ENCODE measurements at places on chromosomes 11 and 22.
A peak's percentile ranks its signal among the peaks of the same experiment; 100 is the strongest.

GRCh38 chr11:74272276-74272675 lies 39.2 kb downstream of the P4HA3 start:
- no peak for DNase-seq

DNA sequence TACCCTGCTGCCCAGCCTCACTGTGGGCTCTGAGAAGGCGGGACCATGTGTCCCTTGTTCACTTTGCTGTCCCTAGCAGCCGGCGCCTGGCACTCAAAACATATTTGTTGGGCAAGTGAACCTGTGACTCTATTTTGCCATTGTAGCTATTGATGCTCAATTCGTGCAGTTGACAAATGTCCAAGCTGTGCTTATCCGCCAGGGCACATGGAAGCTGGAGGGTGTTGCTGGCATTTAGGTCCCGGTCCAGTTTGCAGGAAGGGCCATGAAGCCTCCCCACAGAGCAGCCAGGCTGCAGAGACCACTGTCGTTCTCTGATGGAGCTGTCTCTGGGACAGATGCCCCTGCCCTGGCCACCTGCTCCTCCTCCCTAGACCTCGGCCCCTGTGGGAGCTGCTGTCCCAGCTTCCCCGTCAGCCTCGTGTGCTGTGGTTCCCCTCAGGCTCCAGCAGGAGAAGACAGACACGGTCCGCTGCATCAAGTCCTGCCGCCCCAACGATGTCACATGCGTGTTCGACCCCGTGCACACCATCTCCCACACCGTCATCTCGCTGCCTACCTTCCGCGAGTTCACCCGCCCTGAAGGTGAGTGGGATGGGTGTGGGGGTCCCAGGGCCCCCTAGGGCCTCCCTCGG lies 71.5 kb downstream of the FBLN1 start:
- DNase-seq = no peak

GRCh38 chr22:23804781-23805291 lies 18.1 kb downstream of the SMARCB1 start:
- DNase-seq = no peak

- no peak for DNase-seq
Observed at GRCh38 chr11:36567694-36568093, at the start of gene RAG1. TSS of gene RAG1 (plus strand) at chr11:36568007. CDS start at chr11:36573305, 5,298 bp downstream.

DNA sequence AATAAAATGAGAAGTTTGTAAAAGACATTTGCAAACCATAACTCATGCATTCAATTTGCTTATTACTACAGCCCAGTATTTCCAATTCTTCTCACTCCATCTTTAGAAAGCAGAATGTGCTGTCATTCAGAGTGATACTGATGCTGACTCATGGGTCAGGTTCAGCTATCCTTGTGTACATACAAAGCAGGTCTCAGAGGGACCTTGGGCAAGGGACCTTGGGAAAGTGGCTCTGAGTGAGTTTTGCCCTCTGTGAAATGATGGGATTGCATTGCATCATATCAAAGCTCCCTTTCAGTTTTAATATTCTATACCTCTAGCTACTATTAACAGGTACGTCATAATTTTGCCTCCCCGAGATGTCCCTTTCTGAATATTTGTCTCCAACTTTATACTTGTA lies 848.7 kb downstream of the OPCML start:
- no peak for DNase-seq

GRCh38 chr11:12189543-12190235 lies 79.3 kb downstream of the MICAL2 start:
- peak; percentile 84 for DNase-seq

DNA sequence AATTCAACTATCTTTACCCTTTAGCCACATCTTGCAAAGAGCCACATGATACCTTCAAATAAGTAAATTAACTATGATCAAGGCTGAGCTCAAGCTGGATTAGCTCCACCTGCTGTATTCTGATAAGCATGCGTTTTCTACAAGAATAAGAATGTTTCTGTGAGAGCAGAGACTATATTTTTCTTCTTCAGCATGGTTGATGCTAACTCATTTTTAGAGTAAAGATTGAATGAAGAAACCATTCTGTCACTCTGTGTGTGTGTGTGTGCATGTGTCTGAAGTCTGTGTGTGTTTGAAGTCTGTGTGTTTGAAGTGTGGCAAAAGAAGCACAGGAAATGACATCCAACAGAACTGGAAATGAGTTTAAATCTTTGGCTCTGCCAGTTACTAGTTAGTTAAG lies 12.0 kb upstream of the LAYN start:
- DNase-seq = no peak

- no peak for DNase-seq
Observed at GRCh38 chr22:50489363-50490243, 2.9 kb downstream of the MIOX start.

- no peak for DNase-seq
Observed at GRCh38 chr11:11389238-11389637, 36.2 kb upstream of the CSNK2A3 start.

DNA sequence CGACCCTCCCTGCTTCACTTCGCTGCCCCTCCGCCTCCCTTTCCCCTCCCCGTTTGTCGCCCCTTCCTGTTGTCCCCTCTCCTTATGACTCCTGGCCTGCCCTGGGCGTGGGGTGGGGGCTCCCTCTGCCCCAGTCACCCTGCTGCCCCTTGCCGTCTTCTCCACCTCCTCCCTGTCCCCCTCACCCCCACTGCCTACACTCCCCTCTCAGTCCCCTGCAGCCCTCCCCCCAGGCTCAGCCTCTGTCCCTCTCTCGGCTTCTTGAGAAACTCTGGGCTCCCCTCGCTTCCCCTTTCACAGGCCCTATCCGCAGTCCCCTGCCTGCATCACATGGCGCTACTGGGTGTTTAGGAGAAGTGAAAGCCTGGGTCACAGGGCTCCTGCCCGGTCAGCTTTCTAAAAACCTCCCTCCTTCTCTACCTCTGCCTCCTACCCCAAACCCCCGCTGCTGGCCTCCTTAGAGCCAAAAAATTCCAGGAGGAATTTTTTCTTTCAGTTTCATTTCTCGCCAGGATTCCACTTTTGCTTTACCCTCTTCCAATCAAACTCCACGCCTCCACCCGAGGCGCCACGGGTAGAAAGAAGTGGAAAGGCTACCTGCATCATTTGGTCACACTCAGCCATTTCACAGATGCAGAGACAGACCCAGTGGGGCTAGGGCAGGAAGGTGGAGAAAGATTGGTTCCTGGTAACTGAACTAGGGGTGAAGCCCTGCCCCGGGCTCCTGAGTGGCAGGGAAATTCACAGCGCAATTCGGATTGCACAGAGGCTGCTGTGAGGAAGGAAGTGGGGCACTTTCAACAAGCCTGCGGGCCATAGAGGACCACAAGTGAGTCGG lies at the start of gene SLC15A3:
Gene SLC15A3 (minus strand): TSS at position 273 of the 838 bp plus-strand sequence. CDS start 625 bp downstream, outside the sequence.
- peak; percentile 63 for DNase-seq

DNA sequence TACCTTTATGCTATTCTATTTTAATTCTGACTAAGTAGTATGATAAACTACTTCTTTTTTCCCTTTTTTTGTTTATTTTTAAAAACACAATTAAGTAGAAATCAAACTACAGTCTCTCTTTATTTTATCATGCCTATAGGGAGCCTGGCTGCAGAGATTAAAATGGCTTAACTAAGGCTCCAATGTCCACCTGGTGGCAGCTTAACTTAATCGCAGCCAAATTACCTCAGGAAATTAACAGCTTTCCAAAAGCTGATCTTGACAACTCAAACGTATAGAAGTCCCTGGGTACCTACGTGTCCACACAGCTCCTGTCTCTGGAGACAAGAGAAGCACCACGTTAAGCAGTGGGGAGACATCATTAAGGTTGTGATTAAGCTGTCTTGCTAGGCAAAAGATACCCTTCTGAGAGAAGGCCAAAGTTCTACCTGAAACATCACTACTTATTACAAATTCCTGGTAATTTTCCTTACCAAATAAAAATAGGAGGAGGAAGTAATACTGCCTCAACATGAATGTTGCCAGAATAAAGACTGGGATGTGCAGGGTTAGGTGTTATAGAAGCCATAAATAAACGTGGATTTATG lies 63.2 kb upstream of the SNX19 start:
- DNase-seq = no peak

DNA sequence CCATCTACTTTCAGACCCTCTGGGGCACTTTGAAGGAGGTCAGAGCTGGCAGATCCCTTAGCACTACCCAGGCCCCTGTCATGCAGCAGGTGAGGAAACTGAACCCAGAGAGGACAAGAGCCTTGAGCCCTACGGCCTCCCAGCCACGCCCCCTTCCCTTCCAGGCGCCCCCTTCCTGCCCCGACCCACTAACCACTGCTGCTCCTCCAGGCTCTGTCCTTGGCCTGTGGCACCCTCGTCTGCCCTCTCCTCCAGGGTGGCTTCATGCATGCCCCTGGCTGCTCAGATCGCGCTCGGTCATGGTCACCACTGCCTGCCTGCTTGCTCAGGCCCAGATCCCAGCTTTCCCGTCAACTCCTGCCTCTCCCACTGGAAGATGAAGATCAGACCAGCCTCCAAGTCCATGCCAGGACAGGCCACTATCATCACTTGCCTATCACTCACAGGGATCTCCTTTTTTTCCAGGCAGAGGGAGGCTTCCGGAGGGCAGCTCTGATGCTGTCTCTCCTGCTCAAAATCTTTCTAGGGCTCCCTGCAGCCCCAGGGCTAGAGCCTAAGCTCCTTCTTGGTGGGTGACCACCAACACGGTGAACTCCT lies 30.7 kb downstream of the ELFN2 start:
- no peak for DNase-seq

DNA sequence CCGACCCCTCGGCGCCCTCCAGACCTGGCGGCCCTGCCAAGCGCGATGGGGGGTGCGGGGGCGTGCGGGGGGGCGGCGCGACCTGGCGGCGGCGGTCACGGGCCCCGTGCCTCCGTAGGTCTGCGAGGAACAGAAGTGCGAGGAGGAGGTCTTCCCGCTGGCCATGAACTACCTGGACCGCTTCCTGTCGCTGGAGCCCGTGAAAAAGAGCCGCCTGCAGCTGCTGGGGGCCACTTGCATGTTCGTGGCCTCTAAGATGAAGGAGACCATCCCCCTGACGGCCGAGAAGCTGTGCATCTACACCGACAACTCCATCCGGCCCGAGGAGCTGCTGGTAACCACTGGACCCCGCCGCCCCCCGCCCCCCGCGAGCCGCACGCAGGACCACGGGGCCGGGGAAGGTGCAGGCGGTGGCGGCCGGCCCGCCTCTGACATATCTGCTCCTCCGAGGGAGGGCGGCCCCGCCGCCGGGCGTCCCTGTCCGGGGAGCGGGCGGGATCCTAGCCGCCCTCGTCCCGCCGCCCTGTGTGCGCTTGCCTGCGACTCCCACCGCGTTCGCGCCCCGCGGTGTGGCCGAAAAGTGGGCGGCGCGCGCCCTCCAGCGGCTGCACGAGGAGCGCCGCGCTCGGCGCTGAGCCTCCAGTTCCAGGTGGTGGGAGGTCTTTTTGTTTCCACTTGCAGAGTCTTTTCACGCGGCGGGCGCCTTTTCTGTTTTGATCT lies 2.1 kb downstream of the CCND1 start:
- DNase-seq = peak; percentile 91

DNA sequence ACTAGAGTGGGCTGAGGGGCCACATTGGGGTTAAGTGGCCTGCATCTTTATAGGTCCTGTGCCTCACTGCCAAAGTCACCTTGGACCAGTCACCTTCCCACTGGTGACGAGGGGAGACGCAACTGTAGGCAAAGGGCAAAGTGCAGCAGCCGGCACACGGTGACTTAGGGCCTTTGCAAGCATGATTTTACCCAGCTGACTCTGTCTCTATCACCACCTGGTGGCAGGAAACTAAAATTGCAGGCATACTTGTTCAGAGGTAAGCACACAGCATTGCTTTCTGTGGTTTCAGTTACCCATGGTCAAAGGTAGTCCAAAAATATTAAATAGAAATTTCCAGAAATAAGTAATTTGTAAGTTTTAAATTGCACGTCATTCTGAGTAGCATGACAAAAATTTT lies 1164.4 kb downstream of the BRD1 start:
- no peak for DNase-seq

DNA sequence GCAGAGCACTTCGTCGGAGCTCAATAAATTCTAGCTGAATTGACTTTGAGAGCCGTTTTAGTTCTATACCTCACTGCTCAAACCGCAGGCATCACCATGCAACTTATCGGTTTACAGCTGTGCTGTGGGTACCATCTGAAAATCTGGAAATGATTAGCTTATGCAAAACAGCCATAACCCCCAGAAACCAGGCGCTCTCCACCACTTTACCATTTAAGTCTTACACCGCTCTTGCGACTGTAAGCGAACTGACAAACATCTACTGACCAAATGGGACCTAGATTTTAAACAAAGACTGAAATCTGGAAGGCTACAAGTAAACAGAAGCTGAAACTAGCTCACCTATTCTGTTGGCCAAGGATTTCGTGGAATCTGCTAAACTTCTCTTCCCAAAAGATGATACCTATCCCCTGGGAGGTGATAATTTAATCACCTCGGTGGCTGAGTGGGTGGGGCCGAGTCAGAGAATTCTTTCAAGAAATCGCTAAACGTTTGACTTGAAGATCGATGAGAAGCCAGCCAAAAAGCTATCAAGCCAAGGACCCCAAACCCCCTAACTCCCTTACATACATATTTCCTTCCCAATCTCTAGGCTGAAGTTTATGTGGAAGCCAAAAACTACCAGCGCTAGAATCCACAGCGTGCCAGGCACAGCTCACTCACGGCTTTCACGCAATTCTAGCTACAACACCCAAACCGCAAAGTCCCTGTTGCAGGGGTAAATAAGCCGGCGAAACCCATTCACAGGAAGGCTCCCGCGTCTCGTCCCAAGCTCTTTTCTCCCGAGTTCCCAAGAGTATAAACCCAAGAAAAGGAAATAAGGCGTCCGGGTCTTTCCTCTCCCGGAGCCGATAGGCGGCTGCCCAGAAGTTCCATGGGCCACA lies 644 bp downstream of the SPTY2D1 start:
- DNase-seq = peak; percentile 69

DNA sequence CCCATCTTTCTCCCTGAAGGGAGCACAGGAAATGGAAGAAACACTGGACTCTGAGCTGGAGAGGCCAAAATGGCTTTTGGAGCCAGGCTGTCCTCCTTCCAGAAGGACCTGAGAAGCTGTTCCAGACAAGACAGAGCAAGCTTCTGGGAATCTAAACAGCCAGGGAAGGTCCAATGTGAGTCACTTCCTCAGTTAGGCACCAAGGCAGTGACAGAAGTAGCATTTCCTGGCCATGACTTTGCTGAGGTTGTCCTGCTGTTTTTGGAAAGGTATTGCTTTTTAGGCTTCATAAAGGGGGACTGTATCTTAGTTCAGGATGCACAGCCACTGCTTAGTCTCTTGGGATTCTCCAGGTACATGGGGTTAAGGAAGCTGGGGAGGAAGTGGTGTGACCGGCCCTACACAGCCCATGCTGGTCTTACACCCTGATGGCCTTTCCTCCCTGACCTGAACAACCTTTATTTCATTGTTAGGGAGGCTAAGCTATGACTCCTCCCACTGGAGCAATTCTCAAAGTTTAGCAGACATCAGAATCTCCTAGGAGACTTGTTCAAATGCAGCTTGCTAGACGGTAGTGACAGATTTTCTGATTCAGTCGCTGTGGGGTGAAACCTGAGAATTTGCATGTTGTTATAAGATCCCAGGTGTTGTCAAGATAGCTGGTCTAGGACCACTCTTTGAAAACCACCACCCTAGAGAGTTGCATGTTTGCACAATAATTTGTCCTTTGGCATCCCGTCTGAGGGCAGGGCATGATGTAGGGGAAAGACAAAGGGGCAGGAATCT lies 6.8 kb upstream of the INSC start:
- DNase-seq = no peak

DNA sequence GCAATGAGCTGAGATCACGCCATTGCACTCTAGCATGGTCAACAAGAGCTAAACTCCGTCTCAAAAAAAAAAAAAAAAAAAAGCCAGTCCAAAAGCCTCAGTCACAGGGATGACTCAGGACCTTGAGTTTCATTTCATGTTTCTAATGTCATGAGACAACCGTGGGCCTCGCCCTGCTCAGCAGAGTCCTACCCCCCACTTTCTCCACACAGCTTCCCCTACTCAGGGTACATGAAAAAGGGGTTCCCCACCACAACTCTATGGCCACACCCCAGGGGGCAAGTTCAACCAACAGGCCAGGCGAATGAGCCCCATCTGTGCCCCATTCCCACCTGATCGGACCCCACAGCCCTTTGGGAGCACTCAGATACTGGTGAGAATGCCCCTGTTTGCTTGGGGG lies 24.3 kb upstream of the ADA2 start:
- no peak for DNase-seq
